ENCODE measurements at places on chromosomes 12 and 14.
A peak's percentile ranks its signal among the peaks of the same experiment; 100 is the strongest.

DNA sequence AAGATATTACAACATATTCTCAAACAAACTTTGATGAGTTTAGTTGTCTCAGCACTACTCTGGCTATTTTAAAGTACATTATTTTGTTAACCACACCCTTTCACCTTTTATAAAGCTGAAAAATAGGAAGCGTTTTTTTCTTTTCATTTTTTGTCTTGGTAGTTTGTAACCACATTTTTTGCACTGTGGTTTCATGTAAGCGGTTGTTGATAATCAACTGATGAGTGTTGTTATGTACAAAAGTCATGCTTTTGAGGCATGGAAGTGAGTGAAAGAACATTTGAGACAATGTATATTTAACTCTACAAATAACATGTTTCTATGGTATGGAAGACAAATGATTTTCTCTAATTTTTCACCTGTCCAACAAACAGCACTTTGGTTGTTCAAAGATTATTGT, 52.1 kb upstream of the ATP2B1 start:
- no peak for DNase-seq

DNA sequence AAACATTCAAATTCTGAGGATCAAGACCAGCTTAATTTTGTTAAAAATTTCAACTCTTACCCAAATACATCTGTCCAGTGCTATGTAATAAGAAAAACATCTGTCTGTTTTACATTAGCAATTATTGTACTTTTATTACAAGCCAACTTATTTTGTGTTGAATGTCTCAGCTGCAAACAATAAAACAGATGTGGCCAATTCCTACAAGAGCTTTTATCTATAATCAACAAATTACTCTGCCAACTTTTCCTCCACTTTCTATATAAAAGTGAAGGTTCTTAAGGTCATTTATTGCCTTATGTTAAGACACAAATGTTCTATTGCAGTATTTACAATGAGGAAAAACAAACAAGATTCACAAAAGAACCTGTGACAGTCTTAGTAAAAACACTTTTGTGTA, 72.7 kb downstream of the NOVA1 start:
- DNase-seq, result no peak

- DNase-seq, result no peak
Observed at GRCh38 chr14:90760078-90760444, 56.2 kb downstream of the TTC7B start.

GRCh38 chr12:58629376-58629775, 290.9 kb downstream of the LRIG3 start:
- peak; percentile 18 for DNase-seq

GRCh38 chr12:93886533-93887511, 209.6 kb downstream of the CRADD start:
- no peak for DNase-seq

- DNase-seq, result no peak
Observed at GRCh38 chr12:119694111-119694510, 26.2 kb downstream of the PRKAB1 start.

- DNase-seq, result no peak
Observed at GRCh38 chr12:87171356-87171755, 857.8 kb downstream of the C12orf50 start.

DNA sequence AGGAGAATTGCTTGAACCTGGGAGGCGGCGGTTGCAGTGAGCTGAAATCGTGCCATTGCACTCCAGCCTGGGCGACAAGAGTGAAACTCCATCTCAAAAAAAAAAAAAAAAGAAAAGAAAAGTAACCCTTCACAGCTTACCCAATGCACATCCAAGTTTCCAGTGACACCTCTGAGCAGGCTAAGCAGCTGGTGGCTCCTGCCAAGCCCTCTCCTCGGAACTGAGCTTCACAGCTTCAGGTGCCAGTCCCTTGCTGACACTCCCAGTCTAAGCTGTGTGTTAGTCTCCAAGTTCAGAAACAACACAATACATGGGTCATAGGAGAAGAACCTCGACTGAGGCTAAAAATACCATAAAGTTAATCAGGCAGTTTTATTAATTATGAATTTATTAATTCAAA, 7.9 kb downstream of the CD9 start:
- no peak for DNase-seq

GRCh38 chr14:77201696-77202095, 20.1 kb downstream of the TMEM63C start:
- no peak for DNase-seq

GRCh38 chr14:30550335-30550734, 8.6 kb upstream of the G2E3 start:
- peak; percentile 49 for DNase-seq

- DNase-seq, result peak; percentile 88
Observed at GRCh38 chr14:53327716-53328115, 174.6 kb upstream of the DDHD1 start.

GRCh38 chr14:64347748-64348147, 40.4 kb upstream of the MTHFD1 start:
- no peak for DNase-seq

DNA sequence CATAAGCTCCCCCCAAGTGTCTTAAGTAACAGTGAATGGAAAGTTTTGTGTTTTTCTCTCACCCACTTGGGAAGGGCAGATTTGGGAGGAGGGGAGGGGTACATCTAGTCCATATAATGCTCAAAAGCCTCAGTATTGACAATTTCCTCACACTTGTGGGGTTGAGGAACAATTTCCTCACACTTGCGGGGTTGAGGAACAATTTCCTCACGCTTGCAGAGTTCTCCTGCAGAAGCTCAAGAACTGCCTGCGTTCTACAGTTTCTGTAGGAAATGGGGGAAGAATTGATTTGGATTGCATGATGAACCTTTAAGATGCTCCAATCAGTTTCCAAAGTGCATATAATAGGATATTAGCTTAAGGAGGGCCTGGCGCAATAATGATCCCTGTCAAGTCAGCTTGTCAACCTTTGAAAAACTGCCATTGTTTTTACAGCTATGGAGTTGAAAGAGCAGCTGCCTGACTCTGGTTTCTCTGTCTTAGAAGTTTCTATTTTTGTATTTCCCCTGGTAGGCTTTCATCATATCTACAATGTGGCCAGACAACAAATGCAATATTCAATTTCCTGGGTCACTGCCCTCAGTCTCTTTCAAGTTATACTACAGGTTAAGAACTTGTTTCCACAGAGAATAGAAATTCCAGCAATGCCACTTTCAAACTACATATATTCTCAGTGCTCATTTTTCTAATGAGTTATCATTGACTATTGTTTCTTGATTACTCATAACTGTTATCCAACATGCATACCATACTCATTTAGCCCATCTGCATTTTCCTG, 66.5 kb downstream of the PLEKHG7 start:
- DNase-seq, result peak; percentile 43

- DNase-seq, result no peak
Observed at GRCh38 chr12:109480356-109480755, 2.9 kb downstream of the UBE3B start.

GRCh38 chr14:64932231-64932630, 10.3 kb downstream of the GPX2 start:
- no peak for DNase-seq

DNA sequence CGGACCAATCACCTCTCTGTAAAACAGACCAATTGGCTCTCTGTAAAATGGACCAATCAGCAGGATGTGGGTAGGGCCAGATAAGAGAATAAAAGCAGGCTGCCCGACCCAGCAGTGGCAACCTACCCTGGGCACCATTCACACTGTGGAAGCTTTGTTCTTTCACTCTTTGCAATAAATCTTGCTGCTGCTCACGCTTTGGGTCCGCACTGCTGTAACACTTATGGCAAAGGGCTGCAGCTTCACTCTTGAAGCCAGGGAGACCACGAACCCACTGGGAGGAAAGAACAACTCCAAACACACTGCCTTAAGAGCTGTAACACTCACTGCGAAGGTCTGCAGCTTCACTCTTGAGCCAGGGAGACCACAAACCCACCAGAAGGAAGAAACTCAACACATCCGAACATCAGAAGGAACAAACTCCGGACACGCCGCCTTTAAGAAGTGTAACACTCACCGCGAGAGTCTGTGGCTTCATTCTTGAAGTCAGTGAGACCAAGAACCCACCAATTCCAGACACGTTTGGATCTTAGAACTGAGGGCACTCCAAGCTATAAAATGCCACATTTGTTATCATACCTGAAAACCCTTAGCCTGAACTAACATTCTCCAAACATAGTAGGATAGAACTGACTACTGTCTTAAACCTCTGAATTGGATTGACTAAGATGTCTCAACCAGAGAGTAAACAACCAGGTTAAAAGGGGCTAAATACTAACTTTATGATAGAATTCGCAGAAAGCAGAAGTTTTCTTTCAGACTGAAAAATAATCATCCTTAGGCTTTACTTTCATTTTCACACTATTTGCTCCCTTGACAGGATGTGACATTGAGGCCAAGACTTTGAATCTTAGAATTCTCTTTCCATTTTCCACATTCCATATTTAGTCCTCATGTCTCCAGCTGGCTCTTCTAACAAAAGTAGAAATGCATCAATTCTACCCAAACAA, 33.6 kb downstream of the CDKL1 start:
- DNase-seq, result no peak

GRCh38 chr14:54175298-54175942, 218.8 kb upstream of the BMP4 start:
- peak; percentile 77 for DNase-seq

- no peak for DNase-seq
Observed at GRCh38 chr14:106620368-106620767, 1094.0 kb downstream of the TMEM121 start.

GRCh38 chr14:69650948-69651369, 39.6 kb downstream of the SUSD6 start:
- DNase-seq, result peak; percentile 64

- DNase-seq, result peak; percentile 83
Observed at GRCh38 chr14:61476754-61477410, 155.5 kb downstream of the PRKCH start.

DNA sequence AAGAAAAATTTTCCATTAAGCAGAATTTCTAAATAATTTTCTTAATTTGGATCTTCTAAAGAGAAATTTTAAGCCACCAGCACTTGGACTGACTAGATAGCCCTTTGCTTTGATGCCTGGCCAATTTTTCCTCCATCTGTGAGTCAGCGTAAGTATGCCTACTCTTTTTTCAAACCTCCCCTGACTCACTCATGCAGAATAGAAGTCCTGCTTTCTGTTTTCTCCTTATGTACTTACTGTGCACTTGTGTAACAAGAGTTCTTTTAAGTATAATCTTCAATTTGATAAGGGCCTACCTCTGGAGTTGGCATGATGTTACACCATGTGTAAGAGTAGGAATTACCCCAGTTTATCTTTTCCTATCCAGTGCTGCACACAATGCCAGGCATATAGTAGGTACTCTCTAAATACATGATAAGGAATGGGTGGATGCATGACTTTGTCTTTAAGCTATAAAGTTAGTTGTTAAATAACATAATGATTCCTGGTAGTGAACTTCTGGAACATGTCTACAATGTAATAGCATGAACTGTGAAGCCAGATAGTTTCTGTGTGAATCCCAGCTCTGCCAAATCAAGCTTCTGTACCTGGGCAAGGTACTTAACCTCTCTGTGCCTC, 329.6 kb downstream of the TMTC2 start:
- peak; percentile 92 for DNase-seq

- DNase-seq, result no peak
Observed at GRCh38 chr14:92542766-92543554, 29.4 kb downstream of the RIN3 start.

- DNase-seq, result no peak
Observed at GRCh38 chr12:118290130-118290529, 82.6 kb downstream of the TAOK3 start.

Data from epithelial cell of esophagus (primary cell).